ENCODE measurements at places on chromosomes 6 and 20.
A peak's percentile ranks its signal among the peaks of the same experiment; 100 is the strongest.

GRCh38 chr6:45794465-45794864, 221.2 kb downstream of the CLIC5 start:
- DNase-seq = no peak

GRCh38 chr6:72784071-72784470, 162.2 kb downstream of the KCNQ5 start:
- DNase-seq = no peak

DNA sequence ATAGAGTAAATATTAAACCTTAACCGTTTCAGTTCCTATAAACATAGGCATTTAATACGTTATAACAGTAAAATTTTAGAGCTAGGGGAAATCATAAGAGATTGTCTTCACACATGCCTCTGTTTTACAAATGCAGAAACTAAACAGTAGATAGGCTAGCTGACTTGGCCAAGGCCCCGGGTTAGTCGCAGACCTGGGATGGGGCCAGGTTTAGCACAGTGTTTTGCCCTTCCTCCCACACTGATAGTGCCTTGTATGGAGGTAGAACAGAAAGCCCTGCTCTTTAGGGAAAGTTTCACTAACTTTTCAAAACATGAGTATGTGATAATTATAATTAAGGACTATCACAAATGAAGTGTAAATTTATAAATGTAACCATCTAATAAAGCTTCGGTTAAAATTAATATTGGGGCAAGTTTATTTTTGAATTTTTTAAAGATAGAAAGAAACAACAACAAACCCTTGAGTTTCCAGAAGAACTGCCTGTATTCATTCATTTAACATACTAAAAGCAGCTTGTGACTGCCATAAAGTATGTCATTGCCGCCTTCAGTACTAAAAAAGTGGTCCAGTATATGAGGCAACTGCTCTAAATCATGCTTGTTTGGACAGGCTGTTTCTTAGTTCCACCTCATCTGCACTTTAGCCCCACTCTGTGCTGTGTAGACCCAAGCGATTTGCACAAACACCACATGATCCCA, 62.5 kb upstream of the LOC128125822 start:
- DNase-seq = no peak

DNA sequence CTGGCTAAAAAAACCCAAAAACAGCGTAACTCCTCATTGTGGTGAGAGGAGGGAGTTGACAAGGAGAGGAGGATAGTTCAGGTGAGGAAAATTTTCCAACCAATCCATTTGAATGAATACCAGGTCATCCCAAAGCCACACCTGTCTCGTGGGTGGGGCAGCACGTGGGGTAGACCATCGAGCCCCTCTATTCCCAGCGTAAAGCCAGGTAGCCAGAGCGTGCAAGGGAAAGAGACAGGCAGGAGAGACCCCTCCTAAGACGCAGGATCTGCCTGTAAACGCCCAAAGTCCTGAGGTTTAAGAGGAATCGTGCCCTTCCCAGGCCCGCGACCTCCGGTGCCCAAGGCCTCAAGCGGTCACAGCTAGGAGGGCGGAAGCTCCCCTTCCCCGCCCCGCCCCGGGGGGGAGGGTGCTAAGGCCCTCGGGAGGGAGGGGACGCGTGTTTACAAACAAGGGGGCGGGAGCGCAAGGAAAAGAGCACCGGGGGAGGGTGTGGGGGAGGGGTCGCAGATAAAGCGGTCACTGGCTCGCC, 712 bp downstream of the RXRB start:
- DNase-seq = peak; percentile 54

- no peak for DNase-seq
These were observed 815.5 kb downstream of the BCKDHB start for GRCh38 chr6:80921861-80922460.
